ENCODE measurements at places on chromosomes 5 and 9.

- no peak for DNase-seq
These were observed 3.8 kb downstream of the ZFAND5 start for GRCh38 chr9:72361217-72361616.

DNA sequence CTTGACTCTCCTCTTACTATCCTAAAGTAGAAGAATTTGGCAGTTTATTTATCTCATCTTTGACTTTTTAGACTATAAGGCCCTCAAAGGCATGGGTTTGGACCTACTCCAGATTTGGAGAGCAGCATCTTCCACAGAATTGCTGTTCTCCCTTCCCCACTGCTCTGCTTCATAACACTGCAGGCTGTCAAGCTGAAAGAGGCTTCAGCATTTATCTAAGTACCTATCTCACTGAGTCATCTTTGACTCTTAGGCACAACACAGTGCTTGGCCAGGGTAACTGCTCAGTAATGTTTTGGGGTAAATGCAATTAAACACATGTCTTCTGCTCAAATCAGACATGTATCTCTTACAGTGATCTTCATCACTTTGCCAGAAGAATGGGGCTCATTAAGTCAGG is 60.6 kb downstream of the GRIN3A start:
- DNase-seq = no peak

- DNase-seq = no peak
These were observed 44.1 kb downstream of the C9orf50 start for GRCh38 chr9:129576546-129577543.

GRCh38 chr9:78521680-78522079 is 224.8 kb downstream of the PSAT1 start:
- no peak for DNase-seq

DNA sequence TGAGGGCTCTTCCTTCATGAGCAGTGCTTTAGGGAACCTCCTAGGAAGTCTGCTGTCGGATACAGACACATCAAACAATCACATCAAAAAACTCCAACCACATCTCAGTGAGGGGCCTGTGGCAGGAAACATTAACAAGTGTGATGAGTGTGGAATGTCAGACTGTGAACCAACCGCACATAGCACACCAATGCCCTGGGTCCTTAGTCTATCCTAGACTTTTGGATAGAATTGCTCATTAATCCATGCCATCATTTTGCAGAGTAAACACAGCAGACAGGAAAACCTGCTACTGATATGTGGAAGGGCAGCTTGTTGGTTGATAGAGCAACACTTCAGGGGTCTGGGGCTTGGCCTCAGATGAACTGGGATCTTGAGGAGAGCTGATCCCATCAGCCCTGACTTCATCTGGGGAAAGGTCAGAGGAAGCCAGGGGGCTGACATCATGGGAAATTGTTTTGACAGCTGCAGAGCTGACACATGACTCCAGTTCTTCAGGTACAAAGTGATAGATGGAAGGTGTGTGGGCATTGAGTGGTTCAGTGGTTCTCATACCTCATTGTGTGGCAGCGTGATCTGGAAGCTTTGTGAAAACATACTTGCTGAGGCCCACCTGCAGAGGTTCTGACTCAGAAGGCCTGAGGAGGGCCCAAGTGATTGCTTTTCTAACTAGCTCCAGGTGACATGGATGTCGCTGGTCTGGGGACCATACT is 193.3 kb downstream of the DIRAS2 start:
- no peak for DNase-seq

GRCh38 chr5:52760695-52761366 is 26.9 kb upstream of the ITGA1 start:
- no peak for DNase-seq

- DNase-seq = no peak
These were observed 10.5 kb downstream of the TMEM174 start for GRCh38 chr5:73183481-73183891.

DNA sequence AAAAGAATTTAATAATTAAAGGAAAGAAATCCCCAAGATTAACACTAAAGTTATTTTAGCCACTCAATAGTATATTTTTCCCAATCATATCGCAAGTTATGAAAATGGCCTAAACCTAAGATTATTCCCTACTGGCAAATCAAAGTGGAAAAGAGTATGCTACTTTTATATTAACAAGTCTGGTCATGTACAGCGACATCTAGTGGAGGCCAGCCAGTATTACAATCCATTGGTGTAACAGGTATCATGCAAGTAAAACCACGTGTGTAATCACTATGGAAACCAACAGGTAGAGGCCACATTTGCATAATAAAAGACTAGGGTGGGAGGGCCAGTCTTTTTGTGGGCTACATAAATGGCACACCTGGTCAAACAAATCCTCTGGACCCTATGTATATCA is 976.4 kb upstream of the CDH9 start:
- peak; percentile 1 for DNase-seq

- DNase-seq = no peak
These were observed 226.7 kb downstream of the PRR16 start for GRCh38 chr5:120690621-120691407.

DNA sequence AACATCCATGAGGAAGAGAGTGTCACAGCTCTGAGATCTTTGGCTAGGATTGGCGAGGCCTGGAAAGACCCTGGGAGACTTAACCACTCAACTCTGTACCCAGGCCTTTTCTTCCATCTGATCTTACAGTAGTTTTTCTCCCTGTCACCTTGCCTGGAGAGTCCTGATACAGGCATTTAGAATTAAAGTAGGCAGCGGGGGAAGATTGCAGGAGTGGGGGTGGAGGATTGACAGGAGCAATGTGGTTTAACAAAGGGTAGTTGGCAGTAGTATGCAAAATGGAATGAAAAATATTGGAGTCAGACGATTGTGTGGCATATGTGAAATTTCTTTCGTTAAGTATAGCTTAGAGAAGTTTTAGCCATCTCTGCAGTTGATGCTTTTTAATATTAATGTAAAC is 16.9 kb downstream of the TMEFF1 start:
- DNase-seq = no peak
